ENCODE measurements at places on chromosomes 12 and 14.
A peak's percentile ranks its signal among the peaks of the same experiment; 100 is the strongest.

- no peak for DNase-seq
These were observed 236.2 kb downstream of the AKAP6 start for GRCh38 chr14:32565256-32565655.

GRCh38 chr12:74847169-74847568 lies 309.5 kb downstream of the ATXN7L3B start:
- DNase-seq = no peak

DNA sequence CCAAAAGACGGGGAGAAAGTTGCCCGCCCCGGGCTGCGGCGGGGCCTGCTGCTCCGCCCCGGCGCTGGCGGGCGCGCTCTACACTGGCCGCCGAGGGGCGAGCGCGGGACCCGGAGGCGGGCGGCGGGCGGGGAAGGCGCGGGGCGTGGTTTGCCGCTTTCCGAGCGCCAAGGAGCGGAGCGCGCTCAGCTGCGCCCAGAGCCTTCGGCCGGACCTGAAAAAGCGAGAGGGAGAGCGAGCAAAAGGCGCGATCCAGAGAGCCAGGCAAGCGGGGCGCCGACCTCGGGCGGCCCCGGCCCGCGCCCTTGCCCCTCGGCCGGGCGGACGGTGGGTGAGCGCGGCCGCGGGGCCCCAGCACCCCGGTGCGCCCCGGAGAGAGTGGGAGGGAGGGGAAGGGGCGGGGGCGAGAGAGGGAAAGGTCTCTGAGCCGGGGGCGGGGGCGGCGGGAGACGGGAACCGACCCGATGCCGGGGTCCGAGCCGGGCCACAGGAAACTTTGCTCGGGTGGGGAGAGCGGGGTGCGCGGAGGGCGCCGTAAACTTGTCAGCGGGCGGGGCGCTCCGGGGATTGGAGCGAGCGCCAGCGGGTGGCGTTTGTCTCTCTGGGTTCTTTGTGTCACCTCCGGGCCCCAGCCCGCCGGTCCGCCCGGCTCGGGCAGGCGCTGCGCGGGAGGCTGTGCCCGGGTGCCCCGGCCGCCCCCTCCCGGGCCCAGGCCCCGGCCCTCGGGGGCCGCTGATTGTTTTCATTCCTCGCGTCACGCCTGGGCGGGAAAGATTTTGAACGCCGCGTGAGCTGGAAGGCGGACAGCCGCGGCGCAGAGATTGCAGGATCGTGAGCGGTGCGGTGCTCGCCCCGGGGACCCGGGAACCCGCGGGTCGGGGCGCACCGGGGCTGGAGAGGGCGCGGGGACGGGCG lies at the start of gene SYNE2:
TSS of gene SYNE2 (plus strand) at position 188 of the 915 bp plus-strand sequence. CDS start 56,145 bp downstream, outside the sequence.
- peak; percentile 64 for DNase-seq

DNA sequence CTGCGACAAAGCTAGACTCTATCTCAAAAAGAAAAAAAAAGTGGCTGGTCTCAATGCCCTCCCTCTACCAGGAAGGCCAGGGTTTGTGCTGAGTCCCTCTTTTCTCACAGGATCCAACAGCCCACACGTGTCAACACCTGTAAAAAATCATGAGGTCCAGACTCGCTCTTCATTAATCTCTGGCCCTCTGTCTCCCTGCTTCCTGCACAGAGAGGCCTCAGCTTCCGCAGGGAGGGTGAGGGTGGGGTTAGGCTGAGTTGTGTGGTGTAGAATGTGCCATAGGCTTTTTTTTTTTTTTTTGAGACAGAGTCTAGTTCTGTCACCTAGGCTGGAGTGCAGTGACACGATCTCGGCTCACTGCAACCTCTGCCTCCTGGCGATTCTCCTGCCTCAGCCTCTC lies 6.1 kb downstream of the CFAP73 start:
- DNase-seq = no peak

DNA sequence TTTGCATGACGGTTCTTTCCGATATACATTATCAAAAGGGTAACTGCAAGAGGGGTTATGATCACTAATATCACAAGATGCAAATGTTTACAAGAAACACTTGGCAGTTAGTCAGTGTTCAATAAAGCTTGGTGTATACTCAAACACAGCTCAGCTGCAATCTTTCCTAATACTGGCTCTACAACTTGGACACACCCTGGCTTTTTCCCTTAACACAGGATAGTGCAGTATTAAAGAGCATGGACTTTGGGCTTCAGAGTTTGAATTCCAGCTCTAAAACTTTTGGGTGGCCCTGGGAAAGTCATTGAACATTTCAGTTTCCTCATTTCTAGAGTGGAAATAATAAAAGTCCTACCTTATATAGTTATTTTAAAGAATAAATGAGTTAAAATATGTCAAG lies 107.0 kb downstream of the HECTD4 start:
- no peak for DNase-seq

DNA sequence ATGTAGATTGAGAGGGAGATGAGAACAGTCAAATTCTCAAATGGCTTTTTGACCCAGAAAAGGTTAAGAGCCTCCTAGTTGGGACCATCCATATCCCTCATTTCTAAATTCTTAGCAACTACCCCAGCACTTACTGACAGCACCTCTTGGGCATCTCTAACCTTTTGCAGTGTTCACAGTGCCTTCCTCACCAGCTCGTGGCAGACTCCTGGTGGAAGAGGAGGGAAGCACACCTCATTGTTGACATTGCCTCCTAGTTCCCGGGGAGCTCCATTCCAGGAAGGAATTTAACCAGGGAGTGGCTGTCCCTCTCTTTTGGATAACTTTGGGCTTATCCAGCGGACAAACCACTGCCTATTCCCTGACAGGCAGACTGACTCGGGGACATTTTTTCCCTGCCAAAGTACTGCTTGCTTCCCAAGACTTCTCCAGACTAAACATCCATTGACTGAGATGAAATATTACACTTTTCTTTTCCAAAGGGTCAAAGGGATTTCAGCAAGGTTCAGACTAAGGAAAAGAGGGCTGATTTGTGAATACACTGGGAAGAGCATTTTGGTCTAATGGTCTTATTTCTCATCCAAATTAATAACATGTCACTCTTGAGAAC lies 9.0 kb upstream of the OR6J1 start:
- DNase-seq = peak; percentile 23

DNA sequence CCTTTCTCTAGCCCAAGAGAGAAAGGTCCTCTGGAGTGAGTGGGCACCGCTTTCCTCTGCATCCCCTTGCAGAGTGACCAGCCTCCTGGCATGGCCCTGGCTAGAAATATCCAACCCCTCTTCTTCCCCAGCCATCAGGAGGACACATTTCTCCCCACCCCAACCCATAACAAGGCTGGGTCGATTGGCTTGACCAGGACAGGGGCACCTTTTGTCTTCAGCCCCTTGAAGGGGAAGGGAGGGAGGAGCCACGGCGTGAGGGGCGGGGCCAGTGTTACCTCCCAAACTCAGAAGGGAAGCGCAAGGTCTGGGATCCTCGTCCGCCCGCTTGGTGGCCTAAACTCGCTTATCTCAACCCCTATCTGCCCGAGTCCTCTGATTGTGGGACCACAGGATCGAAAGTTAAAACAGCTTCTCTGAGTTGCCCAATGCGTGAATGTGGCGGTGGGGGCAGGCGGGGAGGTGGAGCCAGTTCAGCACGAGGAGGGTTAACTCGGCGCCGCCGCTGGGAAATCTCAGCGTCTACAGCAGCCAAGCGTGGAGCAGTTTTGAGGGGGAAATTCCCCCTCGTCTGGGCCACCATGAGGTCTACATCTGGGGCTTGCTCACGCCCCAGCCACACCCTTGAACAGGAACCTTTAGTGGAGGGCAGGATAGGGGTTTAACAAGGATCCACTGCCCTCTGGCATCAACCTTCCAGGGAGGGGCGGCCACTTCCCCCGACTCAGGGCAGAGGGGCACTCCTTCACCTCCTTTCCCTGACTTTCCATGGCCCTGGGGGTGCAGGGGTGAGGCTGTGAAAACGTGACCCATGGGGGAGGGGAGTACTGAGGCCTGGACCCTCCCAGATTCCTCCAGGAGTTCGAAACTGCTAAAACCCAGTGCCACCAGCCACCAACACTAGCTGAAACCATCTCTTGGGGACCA lies 795 bp downstream of the STAT6 start:
- peak; percentile 66 for DNase-seq

DNA sequence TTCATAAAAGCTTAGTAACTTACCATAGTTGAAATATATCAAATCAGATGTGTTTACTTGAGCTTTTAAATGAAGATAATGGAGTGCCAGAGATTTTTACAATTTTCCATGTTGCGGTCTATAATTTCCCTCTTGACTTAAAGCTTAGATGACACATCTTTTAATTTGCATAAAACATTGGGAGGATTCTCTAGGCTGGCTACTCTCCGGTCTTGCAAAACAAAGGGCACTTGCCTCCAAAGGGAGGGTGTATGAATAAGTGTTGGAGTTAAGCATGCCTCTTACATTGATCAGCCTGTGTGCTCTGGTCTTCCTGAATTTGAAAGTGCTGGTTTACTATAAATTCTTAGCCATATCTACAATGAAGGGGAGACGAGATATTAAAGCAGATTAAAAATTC lies 336.4 kb upstream of the NAV3 start:
- no peak for DNase-seq

DNA sequence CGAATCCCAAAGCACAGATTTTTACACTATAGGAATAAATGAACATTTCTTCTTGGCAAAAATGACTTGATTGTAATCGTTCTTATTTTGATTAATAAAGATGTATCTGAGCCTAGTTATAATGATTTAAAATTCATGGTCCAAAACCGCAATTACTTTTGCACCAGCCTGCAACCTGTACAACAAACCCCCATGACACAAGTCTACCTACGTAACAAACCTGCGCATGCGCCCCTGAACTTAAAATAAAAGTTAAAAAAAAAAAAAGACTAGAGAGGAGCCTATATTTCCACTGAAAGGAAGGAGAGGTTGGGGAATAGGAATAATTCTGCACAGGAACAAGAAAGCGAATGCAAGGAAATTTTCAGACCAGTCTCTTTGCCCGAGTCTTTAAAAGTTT lies 145.2 kb downstream of the SCARB1 start:
- no peak for DNase-seq

GRCh38 chr12:65707051-65707450 lies 117.2 kb upstream of the HMGA2 start:
- no peak for DNase-seq

- no peak for DNase-seq
These were observed 115.8 kb downstream of the SINHCAF start for GRCh38 chr12:31210104-31210503.
